CD4-positive, alpha-beta T cell treated with Interleukin-15 for 4 hours (primary cell): ENCODE measurements at places on chromosomes 3 and 15.

DNA sequence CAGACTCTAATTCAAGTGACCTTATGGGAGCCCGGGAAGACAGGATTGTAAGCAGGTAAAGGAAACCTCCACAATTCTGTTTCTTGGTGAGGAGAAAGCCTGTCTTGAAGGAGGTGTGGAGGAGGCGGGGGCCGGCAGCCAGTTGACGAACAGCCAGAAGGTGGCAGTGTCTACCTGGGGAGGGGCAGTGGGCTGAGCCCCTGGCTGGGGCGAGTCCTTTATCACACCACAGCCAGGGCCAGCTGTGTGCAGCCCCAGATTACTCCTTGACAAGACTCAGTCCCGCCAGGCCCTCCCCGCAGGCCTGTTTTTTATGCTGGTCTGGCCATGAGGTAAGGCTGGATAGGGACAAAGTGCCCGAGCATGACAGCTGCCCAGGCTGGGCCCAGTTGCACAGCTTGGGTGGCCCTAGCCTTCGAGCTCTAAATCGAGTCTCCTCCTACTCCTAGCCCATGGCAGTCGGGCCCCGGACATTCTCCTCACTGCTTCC lies 40.9 kb upstream of the IDH2 start:
- DNase-seq = peak; percentile 57

GRCh38 chr3:51637144-51637940 lies 33.7 kb upstream of the TEX264 start:
- no peak for DNase-seq

DNA sequence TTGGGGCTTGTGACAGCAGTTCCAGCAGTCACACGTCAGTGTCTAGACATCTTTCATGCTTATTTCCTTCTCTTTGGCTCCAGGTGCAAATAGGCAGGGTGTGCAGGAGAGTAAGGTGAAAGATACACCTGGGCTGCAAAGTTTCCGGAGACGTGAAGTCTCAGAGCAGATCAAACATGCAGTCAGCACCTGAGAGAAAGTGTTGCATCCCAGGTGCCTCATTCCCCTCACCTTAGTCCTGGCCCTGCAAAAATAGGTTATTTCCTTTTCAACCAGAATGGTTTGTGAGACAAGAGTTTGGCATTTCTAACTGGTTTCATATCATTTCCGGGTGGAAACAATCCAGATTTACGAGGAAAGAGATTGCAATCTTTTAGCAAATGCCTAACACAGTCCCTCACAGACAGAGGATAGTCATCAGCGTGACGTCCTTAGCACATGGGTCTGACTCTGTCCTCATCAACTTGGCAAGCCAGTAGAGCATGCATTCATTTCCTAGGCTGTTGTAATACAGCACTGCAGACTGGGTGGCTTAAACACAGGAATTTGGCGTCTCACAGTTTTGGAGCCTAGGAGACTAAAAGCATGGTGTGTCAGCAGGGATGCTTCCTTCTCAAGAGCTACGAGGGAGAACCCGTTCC lies 58.2 kb upstream of the ARRDC4 start:
- DNase-seq = no peak

- DNase-seq = no peak
Observed at GRCh38 chr3:10023587-10024310, 2.5 kb upstream of the FANCD2 start.

GRCh38 chr15:67405208-67406191 lies 115.4 kb upstream of the C15orf61 start:
- no peak for DNase-seq

GRCh38 chr3:77421916-77422315 lies 382.0 kb downstream of the ROBO2 start:
- no peak for DNase-seq

- DNase-seq = no peak
Observed at GRCh38 chr3:160136421-160136820, 88.8 kb upstream of the C3orf80 start.

DNA sequence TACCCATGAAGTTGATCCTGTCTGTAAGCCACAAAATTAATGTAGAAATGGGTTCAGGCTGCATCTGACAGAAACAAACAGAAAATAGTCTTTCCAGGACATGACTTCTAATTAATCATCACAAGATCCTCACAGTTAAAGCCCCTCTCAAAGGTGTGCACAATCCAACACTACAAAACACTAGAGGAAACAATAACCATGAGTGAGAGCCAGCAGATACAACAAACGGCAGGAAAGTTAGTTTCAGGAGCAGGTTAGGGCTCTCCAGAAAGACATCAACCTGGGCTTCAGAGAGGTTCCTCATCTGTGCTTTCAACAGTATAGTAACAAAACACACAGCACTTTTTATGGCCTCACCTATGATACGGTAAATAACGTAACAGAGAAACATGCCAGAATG lies 42.8 kb downstream of the DPH3 start:
- no peak for DNase-seq

DNA sequence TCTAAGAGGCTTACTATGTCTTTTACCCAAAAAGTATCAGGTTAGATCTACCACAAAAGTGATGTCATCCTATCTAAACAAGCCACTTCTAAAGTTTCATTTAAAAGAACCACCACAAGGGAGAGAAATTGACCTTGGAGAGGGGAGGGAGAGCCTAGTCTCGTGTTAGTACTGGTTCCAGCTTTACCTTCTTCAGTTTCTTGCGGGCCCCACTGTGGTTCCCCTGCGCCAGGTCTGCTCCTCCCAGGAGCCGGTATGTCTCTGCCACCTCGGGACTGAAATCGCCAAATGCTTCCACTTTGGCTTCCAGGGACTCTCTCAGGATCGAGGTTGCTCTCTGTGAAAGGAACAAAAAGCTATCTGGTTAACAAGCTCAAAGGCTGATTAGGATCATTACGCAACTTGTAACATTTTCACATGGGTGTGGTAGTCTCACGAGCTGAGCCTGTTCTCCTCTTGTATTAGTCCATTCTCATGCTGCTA lies 51.1 kb downstream of the SYNM start:
- DNase-seq = no peak

DNA sequence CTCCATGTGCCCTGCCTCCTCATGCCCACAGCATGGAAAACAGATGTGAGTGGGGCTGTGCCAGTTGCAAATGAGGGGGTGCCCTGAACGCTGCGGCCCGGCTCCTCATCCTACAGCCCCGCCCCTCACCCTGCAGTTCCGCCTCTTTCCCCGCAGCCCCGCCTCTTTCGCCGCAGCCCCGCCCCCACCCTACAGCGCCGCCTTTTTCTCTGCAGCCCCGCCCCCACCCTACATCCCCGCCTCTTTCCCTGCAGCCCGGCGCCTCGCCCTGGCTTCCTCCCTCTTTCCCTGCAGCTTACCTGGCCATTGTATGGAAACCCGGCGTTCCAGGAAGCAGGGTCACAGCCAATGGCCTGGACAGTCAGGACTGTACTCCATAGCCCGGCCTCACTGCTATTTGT lies 284.9 kb downstream of the TLE3 start:
- no peak for DNase-seq

DNA sequence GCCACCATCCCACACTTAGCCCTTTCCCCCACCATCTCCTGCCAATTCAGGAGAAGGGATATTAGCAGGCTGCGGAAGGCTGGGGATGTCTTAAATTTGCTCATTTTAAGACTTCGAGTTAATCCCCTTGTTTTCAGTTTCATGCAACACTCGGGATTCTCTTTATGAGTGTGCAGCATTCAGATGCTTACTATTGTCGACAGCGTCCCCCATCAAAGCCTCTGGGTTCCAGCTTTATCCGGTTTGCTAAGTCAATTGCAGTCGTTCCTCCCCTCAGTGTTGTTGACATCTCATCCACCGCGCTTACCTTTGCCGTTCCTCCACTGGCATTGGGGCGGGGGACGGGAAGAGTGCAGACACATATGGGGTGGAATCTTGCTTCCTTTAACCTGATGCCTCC lies 220.2 kb downstream of the VPS13C start:
- DNase-seq = no peak

DNA sequence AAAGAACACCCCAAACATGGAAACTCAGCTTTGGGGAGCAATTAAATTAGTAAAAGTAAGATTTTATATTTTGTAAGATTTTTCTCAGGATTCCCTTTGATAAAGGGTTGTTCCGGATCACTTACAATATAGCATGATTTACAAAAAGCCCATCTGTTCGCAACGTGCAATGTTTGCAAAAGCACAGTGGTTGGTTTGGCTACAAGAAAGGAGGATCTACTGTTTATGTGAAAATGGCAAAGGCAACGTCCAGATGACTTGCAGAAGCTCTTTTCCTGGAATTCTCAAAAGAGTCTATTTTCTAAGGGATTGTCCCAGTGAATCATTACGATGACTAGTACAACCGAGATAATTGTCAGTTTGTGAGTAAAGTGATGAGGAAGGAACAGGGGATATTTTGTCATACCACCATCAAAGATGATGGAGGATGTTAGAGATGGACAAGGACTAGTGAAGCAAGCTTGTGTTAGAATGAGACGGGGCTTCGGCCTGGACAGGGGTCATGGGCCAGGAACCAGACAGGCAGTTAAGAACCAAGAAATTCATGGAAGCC lies 71.6 kb downstream of the CRYGS start:
- DNase-seq = no peak

- DNase-seq = no peak
Observed at GRCh38 chr3:151430821-151431484, 29.9 kb downstream of the IGSF10 start.

- DNase-seq = no peak
Observed at GRCh38 chr3:171333784-171334464, 126.3 kb downstream of the TNIK start.

- peak; percentile 8 for DNase-seq
Observed at GRCh38 chr15:56040081-56041035, 46.9 kb upstream of the NEDD4 start.

- DNase-seq = no peak
Observed at GRCh38 chr3:159253860-159254259, 452.0 kb downstream of the MFSD1 start.

DNA sequence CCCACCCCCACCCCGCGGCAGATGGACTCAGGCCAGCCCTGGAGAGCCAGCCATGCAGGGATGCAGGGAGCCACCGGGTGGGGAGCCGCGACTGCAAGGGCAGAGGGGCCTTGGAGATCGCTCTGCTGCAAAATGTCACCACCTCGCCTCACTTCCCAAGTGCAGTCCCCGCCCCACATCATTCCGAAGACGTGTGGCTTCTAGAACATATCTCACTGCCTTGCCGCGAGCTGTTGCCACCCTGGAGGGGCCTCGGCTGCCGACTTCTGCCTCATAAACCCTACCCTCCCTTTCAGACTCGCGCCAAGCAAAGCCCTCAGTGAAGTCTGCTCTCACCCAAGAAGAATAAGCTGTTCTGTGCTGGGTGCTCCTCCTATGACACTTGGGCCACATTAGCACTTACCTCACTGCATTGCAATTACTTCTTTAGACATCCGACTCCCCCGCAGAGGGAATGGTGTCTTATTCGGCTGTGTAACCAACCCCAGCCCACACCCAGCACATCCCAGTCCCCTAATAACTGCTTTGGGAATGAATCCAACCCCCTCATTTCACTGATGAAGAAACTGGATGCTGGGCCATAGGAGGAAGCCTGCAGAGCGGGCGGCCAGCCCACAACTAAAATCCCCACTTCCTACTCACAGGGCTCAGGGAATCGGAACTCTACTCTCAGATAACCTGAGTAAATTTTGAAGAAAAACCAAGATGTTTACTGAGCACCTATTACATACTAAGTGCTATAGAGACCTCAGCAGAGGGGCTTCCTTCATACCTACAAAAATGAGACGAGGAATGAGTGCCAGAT lies 8.6 kb downstream of the TLE3 start:
- no peak for DNase-seq

DNA sequence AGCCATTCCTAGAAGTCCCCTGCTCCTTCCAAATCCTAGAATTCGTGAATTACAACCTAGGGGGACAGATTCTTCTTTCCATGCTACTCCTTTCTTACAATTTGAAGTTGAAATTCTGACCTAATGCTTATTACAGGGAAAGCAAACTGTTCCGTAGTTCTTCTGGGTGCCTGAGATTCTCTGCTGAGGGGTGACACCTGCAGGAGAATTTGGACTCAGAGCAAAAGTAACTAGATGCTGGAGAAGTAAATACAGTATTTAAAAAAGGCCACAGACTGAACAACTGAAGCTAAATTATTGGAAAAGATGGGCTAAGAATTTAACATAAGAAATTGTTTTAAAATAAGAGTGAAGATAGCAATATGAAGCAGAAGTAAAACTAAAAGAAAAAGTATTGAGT lies 37.9 kb downstream of the ACAD9 start:
- no peak for DNase-seq

- peak; percentile 66 for DNase-seq
Observed at GRCh38 chr3:9249273-9250192, at the start of gene SRGAP3. Gene SRGAP3 (minus strand): TSS chr3:9249646. CDS start chr3:9248951, 695 bp downstream.

GRCh38 chr3:7800006-7800780 lies 701.4 kb upstream of the LMCD1 start:
- no peak for DNase-seq

DNA sequence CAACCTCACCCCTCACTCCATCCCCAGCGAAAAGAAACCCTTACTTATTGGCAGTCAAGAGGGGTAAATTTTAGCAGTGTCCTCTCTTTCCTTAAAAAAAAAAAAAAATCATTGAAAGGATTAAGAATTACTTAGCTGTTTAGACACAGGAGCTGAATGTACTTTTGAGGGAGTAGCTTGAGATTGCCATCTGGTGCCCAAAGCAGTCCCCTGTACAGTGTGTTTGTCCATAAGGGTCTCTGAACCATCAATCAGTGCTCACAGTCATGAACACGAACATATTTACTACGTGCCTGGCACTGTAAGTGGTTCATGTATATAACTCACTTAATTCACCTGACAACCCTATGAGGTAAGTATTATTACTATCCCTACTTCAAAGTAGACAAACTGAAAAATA lies 463.5 kb downstream of the RAP2B start:
- no peak for DNase-seq

- DNase-seq = no peak
Observed at GRCh38 chr3:143875546-143875945, 27.3 kb upstream of the SLC9A9 start.

DNA sequence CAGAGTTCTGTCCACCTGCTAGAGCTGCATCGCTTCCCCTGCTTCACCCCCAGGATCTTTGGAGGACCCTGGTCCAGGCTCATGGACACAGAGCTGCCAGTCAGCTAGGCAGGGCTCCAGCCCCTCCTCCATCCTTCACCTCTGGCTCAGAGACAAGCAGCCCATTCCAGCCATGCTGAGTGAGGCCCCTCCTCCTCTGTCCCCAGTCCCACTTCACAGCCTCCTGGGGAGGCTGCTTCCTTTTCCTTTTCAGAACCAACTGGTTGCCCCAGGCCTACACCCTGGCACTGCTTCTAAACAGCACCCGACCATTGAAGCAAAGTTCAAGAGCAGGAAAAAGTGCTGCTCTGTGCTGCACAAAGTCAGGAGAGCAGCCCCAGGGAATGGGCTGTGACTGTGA lies 22.2 kb downstream of the IQSEC1 start:
- no peak for DNase-seq
